ENCODE measurements at places on chromosomes 6 and 20.

DNA sequence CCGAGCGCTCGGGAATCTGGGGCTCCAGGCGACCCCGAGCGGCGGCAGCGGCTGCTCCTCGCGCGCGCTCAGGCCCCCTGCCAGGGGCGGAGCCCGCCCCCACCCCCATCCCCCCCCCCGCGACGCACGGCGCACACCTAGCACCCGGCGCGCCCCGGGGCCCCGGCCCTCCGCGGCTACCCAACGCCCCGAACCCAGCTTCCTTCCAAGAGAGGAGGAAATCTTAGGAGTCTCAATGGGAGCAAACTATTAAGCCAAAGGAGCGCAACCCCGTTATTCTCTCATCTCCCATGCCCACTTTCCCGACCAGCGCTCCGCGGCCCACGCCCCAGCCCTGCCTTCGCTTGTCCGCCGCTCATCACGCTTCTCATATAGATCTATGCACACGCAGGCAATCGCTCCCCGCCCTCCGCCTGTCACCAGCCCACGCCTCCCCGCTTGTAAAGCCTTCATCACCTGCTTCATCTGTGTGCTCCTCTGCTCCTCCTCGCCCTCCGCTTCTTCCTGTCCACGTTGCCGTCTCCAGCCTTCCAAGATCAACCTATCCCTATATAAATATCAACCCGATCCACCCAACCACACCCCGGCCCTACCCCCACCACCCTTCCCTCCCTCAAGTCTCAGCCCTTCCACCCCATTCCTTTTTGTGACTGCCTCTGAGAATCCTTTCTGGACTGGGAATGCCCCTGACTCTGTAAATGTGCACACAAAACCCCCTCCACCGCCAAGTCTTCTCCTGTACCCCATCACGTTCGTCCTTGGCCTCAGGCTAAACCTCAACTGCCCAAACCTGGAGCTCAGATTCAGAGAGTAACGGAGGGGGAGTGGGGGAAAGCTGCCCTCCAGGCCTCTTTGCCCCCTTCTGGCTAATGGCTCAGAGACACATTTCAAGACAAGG, at the start of gene DLK2:
TSS of gene DLK2 (minus strand) at position 18 of the 898 bp plus-strand sequence. CDS start 723 bp downstream, outside the sequence.
- no peak for DNase-seq

- no peak for DNase-seq
Measured at GRCh38 chr6:16181439-16182297, 52.8 kb downstream of the MYLIP start.

DNA sequence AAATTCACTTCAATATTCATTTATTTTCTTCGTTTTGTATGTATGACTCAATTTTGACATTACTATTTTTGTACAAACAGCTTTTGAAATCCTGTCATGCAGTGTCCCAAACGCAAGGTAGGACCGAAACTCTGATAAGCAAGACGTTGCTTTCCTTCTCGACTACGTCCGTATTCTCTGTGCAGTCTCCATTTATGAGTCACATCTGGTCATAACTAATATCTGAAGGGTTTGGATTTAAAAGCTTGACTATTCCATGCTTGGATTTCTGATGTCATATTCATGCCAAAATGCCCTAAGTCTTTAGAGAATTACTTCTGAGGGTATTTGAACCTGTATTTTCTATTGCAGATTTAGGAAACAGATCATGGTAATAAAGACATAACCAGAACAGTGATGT, 37.8 kb upstream of the LAMP5 start:
- DNase-seq, result no peak

DNA sequence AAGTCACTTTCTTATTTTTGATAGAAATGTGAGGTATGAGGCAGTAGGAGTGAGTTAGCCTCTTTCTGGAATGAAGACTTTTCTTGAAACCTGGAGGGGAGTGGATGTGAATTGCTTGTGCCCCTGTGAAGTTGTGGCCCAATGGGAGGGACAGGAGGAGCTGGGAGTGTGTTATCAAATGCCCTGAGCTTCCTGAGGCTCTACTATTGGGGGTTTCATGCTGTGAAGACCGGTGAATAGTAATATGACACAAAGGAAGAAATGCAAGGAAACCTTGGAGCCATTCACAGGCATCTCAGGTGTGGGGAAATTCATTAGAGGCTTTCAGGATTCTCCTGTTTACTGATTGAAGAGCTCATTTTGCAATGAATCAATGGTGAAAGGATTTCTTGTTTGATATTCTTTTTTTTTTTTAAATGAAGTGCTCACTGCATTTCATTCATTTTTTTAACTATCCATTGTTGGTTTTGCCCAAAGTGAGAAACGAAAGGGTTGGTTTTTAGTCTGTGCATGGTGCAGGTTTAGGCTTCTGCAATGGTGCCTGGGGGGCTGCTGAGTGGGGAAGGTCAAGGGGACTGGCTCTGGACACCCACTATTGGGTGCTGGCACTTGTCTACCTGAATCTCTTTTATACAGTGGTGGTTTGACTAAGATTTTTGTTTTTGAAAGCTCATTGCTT, 8.2 kb downstream of the RNF144B start:
- DNase-seq, result no peak

DNA sequence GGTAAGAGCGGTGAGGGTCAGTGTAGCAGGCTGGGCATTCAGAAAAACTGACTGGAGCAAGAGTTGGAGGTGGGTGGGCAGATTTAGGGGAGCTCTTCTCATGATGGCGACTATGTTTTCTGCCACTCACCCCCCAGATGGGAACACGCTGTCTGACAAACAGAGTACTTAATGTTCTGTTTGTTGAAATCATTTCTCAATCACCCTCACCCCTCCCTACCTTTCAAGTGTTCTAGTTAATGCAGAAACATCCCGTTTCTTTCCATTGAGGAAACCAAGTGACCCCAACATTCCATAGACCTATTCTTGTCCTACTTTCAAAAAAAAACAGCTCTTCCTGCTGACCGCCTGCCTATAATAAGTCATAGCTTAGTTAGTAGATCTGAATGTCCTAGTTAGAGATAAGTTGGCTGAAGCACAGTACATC, 132.5 kb upstream of the NEDD9 start:
- DNase-seq, result no peak

All from stimulated activated CD4-positive, alpha-beta T cell treated with anti-CD3 and anti-CD28 coated beads, Interleukin-1b, Interleukin-23, amount 100 ng/mL, for 1 hour (primary cell).